Activated T-cell treated with anti-CD3 and anti-CD28 coated beads, Interleukin-2, amount 50 U/mL, for 72 hours (primary cell): ENCODE measurements at places on chromosomes 13 and 19. TPM values are rescaled to one million over a fixed set of nuclear protein-coding genes. Genes with fewer than 3 reads are reported as not detected.
A peak's percentile ranks its signal among the peaks of the same experiment; 100 is the strongest.

LRRC4B gene
- total RNA-seq = not detected

ZSCAN5A gene
- total RNA-seq = 8.3 TPM

RFXAP gene
- 13.9 TPM for total RNA-seq

OLFM2 gene
- total RNA-seq = 1.2 TPM

ZNF541 gene
- 0.96 TPM for total RNA-seq

U2AF1L4 gene
- 83.6 TPM for total RNA-seq

IZUMO2 gene
- total RNA-seq = not detected

DNA sequence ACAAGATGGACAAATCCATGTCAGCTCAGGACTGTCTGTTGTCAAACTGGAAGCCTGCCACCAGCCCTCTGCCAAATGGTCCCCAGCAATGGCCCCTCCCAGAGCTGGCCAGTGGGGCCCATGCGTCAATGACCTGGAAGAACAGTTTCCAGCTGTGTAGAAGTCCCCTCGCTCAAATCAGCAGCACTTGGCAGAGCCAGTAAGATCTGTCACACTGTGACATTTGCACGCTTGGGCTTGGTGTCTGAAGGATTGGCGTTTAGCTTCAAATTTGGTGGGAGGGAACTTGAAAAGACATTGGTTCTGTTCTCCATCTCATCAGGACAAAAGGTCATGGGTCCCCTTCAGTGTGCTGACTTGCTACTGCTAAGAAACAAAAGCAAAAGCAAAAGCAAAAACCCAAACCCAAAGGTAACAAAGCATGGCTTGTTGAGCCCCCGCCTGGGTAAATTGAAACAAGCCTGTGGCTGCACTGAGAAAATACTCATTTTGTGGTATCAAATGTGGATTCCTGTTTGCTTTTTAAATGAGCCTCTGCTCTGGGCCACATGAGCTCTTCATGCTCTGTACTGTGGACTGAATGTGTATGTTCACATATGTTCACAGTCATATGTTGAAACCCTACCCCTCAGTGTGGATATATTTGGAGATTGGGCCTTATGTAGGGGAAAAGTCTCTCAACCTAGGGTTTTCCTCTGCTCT is 253.6 kb upstream of the MAB21L1 start:
- H3K4me1 ChIP-seq = no peaks in the 10 kb centered on the region
- DNase-seq = no peak
- no peak overlapping the region for H3K27ac ChIP-seq

- H3K27me3 ChIP-seq = no peaks in the 10 kb centered on the region
- no peak overlapping the region for H3K4me3 ChIP-seq
- H3K27ac ChIP-seq = no peak overlapping the region
These were observed 94.7 kb downstream of the FRY start for GRCh38 chr13:32126278-32126677.

GRCh38 chr13:37107456-37107855 is 2.0 kb upstream of the CSNK1A1L start:
- H3K36me3 ChIP-seq = no peaks in the 10 kb centered on the region
- no peak overlapping the region for H3K27ac ChIP-seq
- H3K4me1 ChIP-seq = no peaks in the 10 kb centered on the region
- no peak overlapping the region for H3K4me3 ChIP-seq

DNA sequence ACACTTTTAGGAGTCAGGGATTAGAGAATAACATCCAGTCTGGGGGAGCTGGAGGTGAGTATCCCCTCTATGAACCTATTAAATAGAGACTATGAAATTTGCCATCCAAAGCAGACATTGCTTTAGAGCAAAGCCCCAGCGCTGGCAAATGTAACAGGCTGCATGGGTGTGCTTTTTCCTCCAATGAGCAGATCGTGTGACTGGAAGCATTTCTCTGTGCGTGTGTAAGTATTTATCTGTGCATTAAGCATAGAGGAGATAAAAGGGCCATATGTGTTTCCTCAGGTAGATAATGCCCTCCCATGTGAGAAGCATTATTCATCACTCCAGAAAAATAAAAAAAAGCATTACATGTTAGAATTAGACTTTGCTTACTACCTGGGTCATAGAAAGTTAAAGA is 924 bp downstream of the TNFSF13B start:
- no peak for DNase-seq
- H3K4me3 ChIP-seq = peak overlapping the region; percentile 84
- peak overlapping the region; percentile 91 for H3K27ac ChIP-seq
- no peaks in the 10 kb centered on the region for H3K27me3 ChIP-seq
- H3K36me3 ChIP-seq = no peaks in the 10 kb centered on the region

DNA sequence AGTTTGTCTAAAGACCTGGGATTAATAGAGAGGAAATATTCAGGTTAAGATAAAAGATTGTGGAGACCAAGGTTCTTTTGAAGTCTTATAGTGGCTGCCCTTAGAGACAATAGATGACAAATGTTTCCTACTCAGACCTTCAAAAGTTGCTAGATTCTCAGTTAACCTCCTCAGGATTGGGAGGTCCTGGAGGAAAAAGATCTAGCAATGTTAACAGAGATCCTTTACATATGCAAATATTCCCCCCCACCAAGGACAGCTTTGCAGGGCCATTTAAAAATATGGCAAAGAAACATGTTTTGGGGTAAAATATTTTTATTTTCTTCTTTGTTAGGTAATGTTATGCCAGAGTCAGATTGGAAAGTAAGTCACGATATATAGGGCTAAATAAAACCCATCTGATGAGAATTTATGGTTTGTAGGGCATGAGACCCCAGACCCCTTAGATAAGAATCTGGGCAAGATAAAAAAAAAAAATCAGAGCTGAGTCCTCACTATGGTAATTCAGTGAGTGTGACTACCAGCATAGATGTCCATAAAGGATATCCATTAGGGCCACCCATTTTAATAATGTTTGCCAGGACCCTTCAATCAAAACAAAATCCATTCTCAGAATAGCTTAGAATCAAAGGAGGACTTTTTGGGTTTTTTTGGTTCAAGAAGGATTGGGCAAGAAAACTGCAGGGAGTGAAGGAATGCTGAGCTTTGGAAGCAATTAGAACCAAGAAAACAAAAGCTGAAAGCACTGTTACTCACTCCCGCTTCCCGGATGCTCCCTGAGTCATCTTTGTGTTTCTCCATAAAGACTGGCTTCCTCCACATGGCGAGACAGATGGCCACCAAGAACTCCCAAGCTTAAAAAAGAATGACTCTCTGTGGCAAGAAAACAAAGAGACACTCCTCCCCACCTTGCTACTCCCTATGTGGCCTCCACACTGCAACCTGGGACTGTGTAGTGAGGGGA is 28.2 kb downstream of the VSTM1 start:
- no peaks in the 10 kb centered on the region for H3K36me3 ChIP-seq
- DNase-seq = no peak
- H3K4me1 ChIP-seq = no peaks in the 10 kb centered on the region

- H3K4me3 ChIP-seq = no peak overlapping the region
- peaks cover 5% of the 10 kb centered on the region for H3K27me3 ChIP-seq
- no peak for DNase-seq
These were observed 519.3 kb downstream of the GPC6 start for GRCh38 chr13:93745884-93746283.

- H3K27ac ChIP-seq = peak overlapping the region; percentile 68
- peaks cover 28% of the 10 kb centered on the region for H3K4me1 ChIP-seq
- DNase-seq = no peak
These were observed 822 bp upstream of the ZBTB7A start for GRCh38 chr19:4067396-4068046.

DNA sequence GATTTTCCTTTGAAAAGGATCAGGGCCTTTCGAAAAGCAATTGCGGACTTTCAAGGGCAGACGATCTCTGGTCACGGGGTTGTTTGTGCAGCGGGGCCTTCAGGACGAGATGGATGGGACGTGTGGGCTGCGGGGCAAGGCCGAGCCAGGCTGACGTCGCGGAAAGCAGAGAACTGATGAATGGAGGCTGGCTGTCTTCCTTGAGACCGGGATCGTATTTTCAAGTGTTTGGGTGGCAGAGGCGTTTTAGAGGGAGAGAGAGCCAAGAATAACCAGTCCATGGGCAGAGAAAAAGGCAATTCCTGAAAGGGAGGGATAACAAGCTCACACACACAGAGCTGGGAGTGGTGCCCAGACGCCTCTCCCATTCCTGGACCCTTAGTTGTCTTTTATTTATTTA is 138.9 kb upstream of the USP29 start:
- no peaks in the 10 kb centered on the region for H3K27me3 ChIP-seq
- no peaks in the 10 kb centered on the region for H3K4me1 ChIP-seq
- H3K36me3 ChIP-seq = peaks cover 14% of the 10 kb centered on the region
- no peak overlapping the region for H3K27ac ChIP-seq
- no peak for DNase-seq
- H3K4me3 ChIP-seq = no peak overlapping the region

DNA sequence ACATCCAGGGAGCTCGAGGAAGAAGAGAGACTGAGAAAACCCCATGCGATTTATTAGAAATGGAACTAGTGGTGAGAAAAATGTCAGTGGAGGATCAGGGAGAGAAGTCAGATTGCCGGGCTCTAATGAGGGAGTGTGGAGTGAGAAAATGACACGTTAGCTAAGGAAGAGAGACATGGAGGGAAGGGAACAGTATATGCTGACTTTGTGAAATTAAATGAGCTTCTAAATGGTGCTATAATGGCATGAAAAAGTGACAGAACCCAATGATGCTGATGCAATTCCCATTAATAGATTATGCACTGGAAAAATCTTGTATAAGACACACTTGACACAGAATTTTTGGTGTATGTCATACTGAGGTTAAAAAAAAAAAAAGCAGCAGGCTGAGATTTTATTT is 112.6 kb downstream of the HSPH1 start:
- H3K27ac ChIP-seq = no peak overlapping the region
- DNase-seq = no peak
- H3K36me3 ChIP-seq = no peaks in the 10 kb centered on the region
- peaks cover 18% of the 10 kb centered on the region for H3K4me1 ChIP-seq

DNA sequence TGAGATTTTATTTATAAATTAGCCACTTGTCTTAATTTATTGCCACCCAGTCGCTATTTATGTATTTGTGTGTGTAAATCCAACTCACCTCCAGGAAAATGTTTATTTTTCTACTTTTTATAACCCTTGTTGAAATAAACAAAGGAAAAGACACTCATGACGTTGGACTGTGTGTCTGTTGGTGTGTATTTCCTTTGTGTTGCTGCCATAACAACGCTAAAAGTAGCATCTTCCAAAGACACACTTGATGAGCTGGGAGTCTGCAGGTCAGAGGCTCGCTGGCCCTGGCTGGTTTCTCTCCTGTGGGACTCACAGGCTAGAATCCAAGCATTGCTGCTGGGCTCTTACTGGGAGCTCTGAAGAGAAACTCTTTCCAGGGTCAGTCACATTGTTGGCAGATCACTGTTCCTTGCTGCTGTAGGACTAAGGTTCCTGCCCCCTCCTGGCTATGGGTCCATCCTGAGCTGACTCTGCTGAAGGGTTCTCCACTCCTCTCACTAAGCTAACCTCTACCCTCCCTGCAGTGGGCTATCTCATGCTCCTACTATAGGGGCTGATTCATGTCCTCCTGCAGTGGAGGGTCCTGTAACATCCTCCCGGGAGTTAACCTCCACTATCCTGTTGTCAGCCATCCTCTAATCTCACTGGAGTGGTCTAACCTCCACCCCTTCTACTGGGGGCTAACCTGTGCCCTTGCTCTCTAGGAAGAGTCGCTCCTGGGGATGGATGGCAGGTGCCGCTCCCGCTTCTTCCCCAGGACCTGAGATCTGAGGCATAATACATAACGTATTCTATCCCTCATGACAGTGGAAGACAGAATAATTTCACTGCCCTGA is 2.1 kb downstream of the IFNL2 start:
- H3K27me3 ChIP-seq = peaks cover 21% of the 10 kb centered on the region
- no peaks in the 10 kb centered on the region for H3K36me3 ChIP-seq
- H3K4me3 ChIP-seq = no peak overlapping the region
- no peak overlapping the region for H3K27ac ChIP-seq

DNA sequence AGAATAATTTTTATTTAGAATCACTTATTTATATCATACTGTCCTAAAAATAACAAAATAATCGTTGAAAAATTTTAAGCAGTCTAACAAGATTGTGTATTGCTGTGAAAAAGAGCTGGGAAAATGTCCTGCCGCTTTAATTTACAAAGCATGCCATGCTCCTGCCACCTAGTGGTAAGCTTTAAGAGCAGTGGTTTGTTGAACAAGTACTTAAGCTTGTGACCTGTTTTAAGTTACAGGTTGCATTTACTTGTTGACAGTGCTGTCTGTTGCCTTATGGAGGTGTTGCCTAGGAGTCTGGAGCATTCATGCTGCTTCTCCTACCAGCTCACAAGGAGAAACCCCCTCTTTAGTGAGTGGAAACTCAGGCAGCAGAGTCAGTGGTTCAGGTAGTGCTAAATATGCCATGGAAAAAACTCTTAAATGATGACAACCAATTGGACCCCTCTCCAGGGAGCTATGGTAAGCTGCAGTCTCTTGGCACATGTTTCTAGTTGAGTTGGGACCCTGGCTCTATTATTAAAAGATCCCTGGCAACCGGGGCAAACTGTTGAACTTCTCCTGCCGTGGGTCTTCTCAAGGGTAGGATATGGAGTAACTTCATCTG is 68.4 kb downstream of the SPATA13 start:
- peaks cover 48% of the 10 kb centered on the region for H3K4me1 ChIP-seq
- H3K27me3 ChIP-seq = no peaks in the 10 kb centered on the region
- H3K27ac ChIP-seq = no peak overlapping the region
- peak; percentile 44 for DNase-seq

DNA sequence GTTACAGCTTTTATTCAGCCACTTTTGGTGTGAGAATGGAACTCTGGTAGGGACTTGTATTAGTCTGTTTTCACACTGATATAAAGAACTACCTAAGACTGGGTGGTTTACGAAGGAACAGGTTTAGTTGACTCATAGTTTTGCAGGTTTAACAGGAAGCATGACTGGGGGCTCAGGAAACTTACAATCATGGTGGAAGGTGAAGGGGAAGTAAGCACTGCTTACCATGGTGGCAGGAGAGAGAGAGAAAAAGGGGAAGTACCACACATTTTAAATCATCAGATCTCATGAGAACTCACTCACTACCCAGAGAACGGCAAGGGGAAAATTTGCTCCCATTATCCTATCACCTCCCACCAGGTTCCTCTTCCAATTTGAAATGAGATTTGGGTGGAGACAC is 942.2 kb downstream of the PCDH17 start:
- H3K36me3 ChIP-seq = peaks cover 3% of the 10 kb centered on the region
- H3K4me1 ChIP-seq = no peaks in the 10 kb centered on the region
- no peak for DNase-seq

GRCh38 chr13:40408602-40409001 is 257.8 kb downstream of the FOXO1 start:
- H3K4me3 ChIP-seq = no peak overlapping the region
- H3K4me1 ChIP-seq = peaks cover 3% of the 10 kb centered on the region
- DNase-seq = no peak

- H3K36me3 ChIP-seq = no peaks in the 10 kb centered on the region
- H3K27me3 ChIP-seq = no peaks in the 10 kb centered on the region
- no peak for DNase-seq
- no peak overlapping the region for H3K4me3 ChIP-seq
These were observed 27.7 kb upstream of the DOCK9 start for GRCh38 chr13:99005609-99006008.

GRCh38 chr19:38642176-38642575 is 5.3 kb upstream of the ACTN4 start:
- H3K27me3 ChIP-seq = no peaks in the 10 kb centered on the region
- no peak overlapping the region for H3K27ac ChIP-seq
